NCI-H226 (cell line): ENCODE measurements at places on chromosomes 16 and 17.

DNA sequence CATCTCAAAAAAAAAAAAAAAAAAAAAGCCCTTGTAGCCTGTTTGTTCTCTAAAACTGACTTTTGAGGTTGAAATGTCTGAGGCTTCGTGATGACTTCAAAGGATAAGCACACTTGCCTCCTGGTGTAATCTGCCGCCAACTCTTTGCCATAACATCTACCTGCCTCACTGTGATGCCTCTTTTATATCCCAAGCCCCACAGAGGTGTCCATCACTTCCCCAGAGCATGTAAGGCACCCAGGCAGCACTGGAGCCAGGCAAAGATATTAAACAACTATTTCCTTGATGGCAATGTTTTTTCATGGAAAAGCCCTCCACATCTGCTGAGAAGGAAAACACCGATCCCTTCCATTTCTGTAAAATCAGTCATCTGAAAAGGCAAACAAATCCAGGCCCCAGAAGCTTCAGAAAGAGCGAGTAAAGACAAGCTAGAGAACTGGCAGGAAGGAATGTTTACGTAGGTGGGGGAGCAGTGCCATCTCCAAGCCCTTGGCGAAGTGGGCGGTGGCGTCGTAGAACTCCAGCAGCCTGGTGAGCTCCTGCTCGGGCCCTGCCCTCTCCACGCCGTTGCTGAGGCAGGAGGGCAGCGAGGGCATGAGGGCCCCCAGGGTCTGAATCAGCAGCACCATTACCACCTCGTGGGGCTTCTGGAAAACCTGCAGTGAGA is 28.6 kb downstream of the COG7 start:
- DNase-seq = no peak

- no peak for DNase-seq
Observed at GRCh38 chr16:65280845-65281512, 159.1 kb upstream of the CDH11 start.

DNA sequence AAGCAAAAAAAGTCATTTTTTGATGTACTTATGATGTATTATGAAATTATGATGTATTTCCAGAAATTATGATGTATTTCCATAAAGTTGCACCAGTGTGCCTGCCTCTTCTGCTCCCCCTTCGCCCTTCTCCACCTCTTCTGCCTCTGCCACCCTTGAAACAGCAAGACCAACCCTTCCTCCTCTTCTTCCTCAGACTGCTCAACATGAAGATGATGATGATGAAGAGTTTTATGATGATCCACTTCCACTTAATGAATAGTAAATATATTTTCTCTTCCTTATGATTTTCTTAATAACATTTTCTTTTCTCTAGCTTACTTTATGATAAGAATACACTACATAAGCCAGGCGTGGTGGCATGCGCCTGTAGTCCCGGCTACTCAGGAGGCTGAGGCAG is 7.4 kb upstream of the ZNF785 start:
- DNase-seq = no peak

DNA sequence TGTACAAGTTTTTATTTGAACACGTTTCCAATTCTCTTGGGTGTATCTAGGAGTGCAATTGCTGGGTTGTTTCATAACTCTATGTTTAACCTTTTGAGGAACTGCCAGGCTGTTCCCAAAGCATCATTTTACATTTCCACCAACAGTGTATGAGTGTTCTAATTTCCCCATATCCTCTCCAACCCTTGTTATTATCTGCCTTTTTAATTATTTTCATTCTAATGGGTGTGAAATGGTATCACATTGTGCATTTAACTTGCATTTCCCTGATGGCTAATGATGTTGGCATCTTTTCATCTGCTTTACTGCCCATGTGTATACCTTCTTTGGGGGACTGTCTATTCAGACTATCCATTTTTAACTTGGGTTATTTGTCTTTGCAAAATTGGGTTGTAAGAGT is 104.2 kb downstream of the USP31 start:
- no peak for DNase-seq

DNA sequence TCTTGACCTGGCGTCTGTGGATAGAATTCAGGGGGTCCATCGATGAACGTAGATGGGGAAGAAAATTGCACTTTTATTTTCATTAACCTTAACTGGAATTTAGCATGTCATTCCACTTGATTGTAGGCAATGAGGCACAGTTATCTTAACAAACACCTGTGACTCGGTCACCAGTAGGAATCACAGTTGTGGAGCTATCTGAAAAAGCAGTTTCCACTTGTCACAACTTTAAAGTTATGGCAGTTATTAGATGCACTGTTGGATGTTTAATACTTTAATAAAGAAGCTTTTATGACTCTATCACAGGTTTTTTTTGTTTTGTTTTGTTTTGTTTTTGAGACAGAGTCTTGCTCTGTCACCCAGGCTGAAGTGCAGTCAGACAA is 83.7 kb upstream of the LGALS9 start:
- no peak for DNase-seq

DNA sequence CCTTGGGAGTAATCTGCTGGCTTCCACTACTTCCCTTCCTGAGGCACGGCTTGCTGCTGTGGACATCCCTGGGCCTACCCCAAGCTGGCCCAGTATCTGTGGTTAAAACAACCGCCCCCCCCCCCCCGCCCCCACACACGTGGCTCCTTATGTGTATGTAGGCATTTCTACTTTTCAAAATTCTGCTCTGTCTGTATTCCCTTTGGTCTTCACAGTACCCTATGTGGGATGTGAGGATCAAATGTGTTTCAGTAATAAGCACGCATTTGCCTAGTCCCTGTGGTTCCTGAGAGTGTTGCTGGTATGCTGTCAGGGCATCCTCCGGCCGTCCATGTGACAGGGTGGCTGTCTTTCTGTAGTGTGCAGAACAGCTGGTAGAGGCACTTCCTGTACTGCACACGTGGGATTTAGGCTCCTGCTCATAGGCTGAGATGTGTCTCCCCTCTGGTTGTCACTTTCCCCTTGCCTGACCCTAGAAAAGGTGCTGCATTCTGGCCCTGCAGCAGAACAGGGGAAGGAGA is 2.2 kb downstream of the NT5M start:
- no peak for DNase-seq

- no peak for DNase-seq
Observed at GRCh38 chr17:34619687-34620217, 40.4 kb downstream of the TMEM132E start.

- no peak for DNase-seq
Observed at GRCh38 chr16:88381820-88382451, 823 bp upstream of the ZNF469 start.

DNA sequence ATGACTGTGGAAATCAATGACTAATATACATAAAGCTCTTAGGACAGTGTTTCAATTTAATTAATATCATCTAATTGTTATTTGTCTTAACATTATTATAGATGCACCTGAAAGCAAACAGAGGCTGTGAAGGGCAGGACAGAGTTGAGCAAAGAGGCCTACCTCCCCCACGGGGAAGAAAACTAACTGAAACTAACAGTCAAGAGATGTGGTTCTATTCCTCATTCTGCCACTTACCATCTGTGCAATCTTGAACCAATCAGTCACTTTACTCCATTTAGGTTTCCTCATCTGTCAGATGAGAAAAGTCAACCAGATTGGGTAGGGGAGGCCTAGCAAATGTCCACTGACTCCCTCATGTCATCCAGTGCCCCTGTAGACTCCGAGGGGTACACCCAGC is 59.1 kb downstream of the C17orf67 start:
- DNase-seq = no peak

GRCh38 chr16:9332574-9333148 is 241.2 kb downstream of the HAPSTR1 start:
- no peak for DNase-seq

DNA sequence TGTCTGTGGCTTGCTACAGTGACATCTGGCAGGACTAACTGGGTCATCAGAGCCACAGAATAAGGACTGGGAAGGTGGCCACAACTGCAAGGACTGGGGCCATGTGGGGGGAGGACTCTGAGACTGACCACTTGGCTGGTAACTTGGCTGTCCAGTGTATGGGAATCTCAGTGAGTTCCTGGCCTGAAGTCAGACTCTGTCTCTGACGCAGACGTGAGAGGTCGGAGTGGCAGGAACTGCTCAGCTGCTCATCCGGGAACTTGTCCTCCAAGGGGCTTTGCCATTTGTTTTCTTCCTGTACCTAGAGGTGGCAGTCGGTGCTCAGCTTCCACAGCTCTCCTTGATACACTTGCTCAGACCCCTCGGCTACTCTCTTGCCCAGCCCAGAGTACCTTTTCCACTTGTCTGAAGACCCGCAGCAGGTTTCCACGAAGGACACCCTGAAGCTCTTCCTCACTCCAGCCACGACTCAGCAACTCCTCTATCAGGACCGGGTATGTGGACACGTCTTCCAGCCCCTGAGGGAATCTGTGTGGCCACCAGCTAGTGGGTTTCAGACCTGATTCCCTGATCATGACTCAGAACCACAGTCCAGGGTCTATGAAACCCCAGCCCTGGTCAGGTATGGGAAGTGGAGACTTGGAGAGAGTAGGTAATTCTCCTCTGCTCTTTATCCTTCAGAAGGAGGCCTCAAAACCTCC is 7.3 kb upstream of the DPEP3 start:
- DNase-seq = peak; percentile 46

DNA sequence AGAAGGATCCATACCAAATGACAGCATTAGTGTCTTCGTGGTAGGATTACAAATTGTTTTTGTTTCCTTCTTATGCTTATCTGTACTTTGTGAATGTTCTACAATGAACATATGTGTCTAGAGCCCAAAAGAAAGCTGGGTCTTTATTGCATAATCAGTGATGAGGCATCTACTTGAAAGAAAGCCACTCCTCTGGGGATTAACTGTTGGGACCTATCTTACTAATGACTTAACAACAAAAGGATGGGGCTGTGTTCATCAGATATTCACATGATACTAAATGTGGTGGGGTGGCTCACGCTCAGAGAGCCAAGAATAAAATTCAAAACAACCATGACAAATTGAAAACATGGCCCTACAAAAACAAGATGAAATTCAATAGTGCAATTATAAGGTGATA is 160.2 kb downstream of the RGS9 start:
- no peak for DNase-seq

- no peak for DNase-seq
Observed at GRCh38 chr16:75097941-75098901, 18.4 kb downstream of the LDHD start.

DNA sequence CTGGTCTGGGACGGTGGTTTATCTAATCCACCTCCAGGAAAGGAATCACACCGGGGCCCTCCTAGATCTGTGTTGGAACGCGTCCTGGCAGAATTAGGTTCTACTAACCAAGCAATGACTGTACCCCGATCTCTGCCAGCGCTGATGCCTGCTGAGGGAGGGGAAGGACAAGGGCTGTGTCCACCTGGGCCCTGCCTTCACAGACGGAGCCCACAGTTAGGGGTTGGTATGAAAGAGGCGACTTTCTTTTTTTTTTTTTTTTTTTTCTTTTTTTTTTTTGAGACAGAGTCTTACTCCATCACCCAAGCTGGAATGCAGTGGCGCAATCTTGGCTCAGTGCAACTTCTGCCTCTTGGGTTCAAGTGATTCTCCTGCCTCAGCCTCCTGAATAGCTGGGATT is 9.9 kb upstream of the KRT19 start:
- peak; percentile 68 for DNase-seq

GRCh38 chr17:38883592-38884526 is 14.0 kb downstream of the LASP1 start:
- DNase-seq = no peak

DNA sequence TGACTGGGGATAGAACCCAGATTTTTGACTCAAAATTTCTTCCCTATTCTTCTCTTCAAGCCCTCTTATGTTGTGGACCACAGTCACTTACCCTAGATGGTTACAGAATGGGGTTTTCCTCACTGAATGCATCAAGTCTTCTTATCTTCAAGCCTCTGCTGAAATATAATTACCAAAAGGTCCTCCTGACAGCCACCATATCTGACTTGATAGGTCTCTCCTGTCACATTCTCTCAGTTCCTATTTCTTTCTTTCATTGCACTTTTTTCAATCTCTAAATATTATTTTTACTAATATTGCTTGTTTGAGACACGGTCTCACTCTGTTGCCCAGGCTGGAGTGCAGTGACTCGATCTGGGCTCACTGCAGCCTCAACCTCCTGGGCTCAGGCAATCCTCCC is 1.1 kb upstream of the COPZ2 start:
- DNase-seq = no peak

DNA sequence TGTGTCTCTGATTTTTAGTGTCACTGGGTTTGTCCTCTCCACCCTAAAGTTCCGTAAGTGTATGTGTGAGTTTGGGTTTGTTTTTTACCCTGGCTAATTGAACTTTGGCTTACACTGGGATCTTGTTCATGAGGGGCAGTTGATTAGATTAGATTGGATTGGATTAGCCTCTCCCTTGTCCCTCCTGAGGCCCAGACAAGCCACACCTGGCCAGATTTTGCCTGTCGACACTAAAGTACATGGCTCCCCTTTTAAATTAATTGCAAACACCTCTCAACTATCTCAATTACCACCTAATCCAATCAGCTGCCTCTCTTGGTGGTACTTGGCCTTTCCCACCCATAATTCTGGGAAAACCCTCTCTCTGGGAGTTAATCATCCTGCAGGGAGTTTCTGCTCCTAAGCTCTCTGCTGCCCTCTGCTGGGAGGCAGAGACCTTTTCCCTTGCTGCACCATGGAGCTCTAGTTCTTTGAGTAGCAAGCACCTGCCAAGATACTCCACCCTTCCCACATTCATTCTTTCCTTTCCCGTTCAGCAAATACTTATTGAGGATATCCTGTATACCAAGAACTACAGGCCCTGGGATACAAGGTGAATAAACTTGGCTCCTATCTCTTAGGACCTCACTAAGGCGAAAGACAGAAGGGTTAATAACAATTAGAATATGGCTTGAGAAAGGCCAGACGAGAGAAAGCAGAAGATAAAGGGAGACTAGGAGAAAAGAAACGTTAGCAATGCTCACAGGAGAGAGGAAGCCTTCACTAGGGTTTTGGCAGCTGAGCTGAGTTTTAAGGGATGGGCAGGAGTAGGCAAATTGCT is 60.0 kb upstream of the MPHOSPH6 start:
- DNase-seq = peak; percentile 20

DNA sequence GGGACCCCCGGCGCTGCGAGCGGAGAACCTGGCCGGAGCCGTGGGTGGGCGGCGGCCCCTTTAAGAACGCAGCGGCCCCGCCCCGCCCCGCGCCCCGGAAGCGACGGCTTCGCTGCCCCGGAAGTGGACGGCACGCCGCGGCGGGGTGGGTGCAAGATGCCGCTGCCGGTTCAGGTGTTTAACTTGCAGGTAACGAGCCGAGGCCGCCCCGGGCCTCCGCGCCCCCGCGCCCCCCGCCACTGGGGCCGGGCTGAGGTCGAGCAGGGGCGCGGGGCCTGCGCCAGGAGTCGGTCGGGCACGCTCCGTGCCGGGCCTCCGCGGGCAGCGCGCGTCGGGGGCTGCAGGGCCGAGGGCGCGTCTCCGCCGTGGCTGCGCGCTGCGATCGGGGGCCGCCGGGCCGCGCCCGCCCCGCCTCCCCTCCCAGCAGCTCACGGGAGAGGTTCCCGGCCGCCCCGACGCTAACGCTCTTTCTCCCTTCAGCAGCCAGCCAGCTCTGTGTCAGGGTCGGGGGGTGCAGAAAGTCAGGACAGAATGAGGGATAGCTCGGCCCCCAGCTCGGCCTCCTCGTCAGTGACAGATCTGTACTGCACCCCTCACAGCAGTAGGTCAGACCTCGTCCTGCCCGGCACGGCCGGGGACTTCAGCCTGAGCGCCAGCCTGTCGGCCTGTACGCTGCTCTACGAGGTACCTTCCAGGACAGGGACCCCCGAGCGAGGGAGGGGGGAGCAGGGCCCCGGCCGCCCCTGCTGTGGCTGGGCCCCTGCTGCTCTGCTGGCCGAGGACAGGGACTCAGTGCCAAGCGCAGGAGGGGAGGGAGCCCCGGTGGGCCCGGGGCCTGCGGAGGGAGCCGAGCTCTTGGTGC is at the start of the genes GPS1 and RFNG:
GPS1 (plus strand) TSS at position 123 of the 862 bp plus-strand sequence; CDS start at position 157, 34 bp downstream.
RFNG (minus strand) TSS at position 36 of the 862 bp plus-strand sequence. CDS start 45 bp downstream, outside the sequence.
- peak; percentile 55 for DNase-seq

- DNase-seq = no peak
Observed at GRCh38 chr16:86087896-86088230, 188.9 kb downstream of the IRF8 start.
